T follicular helper cell (primary cell): ENCODE measurements at places on chromosomes 4 and X.

DNA sequence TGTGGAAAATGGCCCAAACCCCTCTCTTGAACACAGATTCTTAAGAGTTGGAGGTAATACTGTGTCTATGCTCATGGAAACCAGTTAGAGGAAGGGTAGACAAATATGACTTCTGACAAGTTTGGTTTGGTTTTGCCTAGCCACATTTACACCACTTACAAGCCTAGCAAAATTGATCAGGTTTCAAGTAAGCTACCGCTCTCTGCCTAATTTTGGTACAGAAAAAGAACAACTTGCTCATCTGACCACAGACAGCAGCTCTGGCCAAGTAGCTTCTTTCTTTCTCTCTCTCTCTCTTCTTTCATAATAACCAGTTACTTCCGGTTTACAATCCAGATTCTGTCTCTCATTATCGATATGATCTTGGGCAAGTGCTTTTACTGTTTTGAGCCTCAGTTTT lies 260.0 kb downstream of the GLUD2 start:
- DNase-seq: no peak

DNA sequence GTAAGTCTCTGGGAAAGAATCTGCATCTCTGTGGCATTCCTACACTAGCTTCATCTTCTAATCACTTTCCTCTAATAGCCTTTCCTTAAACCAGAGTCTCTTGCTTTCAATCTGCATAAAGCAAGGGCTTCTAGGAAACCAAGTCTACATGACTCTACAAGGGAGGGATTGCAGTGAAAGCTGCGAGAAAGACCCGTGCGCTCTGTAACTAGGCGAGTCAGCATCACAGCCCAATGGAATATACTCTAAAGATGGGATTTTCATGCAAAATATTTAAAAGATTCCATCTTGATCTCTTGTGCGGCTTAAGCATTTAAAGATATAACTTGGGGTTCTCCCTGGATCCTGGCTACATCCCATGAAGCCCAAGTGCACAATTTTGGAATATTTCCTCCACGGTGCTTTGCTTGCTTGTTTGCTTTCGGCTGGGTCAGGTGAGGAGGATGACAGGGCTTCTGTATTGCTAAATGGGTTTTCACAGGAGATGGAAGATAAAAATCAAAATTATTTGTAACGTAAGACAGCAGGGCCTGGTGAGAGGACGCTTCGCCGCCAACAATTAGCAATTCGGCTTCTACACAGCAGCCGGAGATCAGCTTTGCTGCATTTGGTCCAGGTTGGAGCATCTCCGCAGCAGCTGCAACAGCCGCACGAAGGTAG lies 687 bp upstream of the GRIA2 start:
- DNase-seq: no peak

- DNase-seq: no peak
Measured at GRCh38 chrX:77444545-77444944, 2.6 kb upstream of the FGF16 start.

GRCh38 chr4:141346144-141346543 lies 125.4 kb downstream of the ZNF330 start:
- DNase-seq: no peak

- no peak for DNase-seq
Measured at GRCh38 chr4:25972984-25973745, 59.1 kb downstream of the SMIM20 start.

DNA sequence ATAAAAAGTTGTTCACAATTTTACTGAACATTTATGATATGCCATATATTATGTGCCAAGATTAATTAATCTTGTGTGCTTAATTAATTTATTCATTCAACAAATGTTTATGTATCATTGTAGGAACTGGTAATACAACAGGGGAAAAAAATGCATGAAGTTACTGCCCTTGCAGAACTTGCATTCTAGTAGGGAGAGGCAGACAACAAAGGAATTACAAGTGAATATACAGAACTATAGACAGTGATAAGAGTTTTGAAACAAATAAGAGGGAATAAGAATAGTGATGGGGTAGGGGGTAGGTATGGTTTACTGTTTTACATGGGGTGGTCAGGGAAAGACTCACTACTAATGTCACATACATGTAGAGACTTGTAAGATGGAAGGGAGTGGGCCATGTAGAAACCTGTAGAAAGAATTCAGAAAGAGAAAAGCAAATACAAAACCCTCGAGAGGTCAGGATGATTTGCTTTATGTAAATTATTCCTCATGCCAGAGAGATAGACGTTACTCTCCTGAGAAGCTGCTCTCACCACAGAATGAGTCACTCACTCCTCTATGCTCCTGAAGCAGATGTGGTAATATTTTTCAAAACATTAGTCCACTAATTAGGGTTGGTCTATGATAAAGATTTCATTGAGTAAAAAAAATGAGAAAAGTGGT lies 855.0 kb upstream of the GRID2 start:
- DNase-seq: no peak

DNA sequence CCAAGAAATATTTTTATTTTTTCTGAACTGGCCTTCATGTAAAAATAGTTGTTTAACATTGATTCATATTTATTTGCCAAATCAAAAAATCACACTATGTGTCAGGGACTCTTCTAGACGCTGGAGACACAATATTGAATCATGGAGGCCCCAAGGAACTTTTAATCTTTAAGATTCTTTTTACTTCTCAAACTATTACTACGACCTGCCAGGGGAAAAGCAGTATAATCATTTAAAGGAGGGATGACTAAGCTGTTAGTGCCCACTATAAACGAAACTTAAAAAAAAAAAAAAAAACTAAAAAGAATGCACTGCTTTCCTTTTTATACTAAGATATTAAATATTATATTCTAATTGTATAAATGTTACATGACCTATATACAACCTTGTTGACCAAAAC lies 84.7 kb downstream of the PPA2 start:
- DNase-seq: no peak

DNA sequence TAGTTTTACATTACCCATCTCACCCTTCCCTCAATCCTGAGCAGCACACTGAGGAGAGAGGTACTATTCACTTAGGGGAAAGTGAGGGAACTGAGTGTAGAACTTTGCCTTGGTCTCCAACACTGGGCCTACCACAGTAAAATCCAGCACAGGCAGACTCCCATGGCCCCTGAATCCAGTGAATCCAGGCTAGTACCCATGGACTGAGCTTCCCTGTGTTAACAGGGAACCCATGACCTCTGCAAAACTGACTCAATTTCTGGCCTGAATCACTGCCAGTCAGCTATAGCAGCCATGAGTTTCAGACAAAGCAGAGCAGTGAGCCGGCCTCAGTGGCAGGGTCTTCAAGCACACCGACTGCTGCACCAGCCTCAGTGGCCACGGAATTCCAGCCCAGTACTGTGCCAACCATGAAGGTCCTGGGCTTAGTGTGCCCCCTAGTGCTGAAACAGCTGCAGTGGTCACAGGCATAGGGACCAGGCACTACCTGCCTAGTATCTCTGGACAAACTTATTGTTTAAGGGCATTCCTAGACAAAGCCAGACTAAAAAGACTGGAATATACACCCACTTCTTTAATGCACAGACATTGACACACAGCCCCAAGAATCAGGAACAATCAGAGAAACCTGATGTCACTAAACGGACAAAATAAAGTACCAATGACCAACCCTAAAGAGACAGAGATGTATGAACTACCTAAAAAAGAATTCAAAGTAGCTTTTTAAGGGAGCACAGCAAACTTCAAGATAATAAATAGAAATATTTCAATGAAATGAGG lies 127.4 kb upstream of the RPL34 start:
- DNase-seq: peak; percentile 6

GRCh38 chr4:140764785-140765392 lies 8.7 kb upstream of the TBC1D9 start:
- no peak for DNase-seq

- no peak for DNase-seq
Measured at GRCh38 chrX:54482839-54483593, 13.0 kb downstream of the FGD1 start.

GRCh38 chr4:20431543-20431951 lies 179.8 kb downstream of the SLIT2 start:
- DNase-seq: no peak

- DNase-seq: no peak
Measured at GRCh38 chr4:7347981-7348380, 86.7 kb downstream of the PSAPL1 start.

DNA sequence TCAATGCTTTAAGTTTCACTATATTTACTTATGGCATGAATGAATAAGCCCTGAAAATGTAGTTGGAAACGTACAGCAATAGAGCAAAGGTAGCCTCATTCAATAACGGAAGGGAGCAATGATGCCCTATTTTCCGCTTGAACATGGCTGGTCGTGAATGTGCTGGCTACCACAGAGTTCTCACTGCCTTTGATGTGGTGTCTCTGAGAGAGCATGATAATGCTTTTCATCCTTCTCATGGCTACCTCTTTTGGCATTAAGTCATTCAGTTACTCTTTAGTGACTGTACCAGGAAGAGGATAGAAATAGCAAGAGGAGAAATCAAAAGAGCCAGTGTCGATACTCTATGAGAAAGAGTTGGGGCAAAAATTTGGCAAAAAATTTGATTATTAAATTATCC lies 308.0 kb downstream of the PPP3CA start:
- no peak for DNase-seq

DNA sequence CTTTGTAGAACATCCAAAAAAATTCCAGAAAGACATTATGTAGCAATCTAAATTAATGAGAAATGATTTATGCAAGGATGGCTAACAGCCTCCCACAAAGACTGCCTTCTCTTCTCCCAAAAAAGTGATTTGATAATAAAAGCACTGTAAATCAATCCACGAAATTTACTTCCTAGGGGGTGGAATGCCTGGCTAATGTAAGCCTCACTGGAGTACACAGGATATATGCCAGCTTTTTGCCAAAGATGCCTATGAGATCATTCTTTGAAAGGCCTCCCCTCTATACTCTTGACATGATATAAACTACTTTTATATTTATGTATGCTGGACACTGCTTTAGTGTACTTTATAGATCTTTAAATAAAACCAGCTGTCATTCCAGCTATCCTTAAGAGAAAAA lies 211.1 kb downstream of the ADAMTS3 start:
- DNase-seq: no peak

DNA sequence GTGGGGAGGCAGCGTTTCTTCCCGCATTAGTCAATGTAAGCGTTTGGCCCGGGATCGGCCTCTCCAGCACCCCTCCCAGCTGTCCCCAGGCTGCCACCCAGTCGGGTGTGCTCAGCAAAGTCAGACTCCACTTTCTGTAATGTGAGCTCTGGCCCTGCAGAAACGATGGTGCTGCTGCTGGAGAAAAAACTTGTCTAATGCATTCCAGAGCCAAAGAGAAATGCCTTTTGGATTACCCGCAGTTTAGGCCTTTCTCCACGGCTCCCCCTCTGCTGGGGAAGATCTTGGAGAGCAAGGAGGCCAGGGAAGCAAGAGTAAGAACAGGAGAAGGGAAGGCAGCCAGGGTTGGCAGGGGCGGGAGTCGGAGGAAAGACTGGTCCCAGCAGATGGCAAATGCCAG lies 55.2 kb downstream of the ELF4 start:
- no peak for DNase-seq

- no peak for DNase-seq
Measured at GRCh38 chr4:184728858-184729257, 5.0 kb downstream of the CENPU start.
